ENCODE measurements at places on chromosomes 13 and 19.

GRCh38 chr19:21921691-21922180 lies 85.8 kb upstream of the ZNF43 start:
- no peak for DNase-seq

DNA sequence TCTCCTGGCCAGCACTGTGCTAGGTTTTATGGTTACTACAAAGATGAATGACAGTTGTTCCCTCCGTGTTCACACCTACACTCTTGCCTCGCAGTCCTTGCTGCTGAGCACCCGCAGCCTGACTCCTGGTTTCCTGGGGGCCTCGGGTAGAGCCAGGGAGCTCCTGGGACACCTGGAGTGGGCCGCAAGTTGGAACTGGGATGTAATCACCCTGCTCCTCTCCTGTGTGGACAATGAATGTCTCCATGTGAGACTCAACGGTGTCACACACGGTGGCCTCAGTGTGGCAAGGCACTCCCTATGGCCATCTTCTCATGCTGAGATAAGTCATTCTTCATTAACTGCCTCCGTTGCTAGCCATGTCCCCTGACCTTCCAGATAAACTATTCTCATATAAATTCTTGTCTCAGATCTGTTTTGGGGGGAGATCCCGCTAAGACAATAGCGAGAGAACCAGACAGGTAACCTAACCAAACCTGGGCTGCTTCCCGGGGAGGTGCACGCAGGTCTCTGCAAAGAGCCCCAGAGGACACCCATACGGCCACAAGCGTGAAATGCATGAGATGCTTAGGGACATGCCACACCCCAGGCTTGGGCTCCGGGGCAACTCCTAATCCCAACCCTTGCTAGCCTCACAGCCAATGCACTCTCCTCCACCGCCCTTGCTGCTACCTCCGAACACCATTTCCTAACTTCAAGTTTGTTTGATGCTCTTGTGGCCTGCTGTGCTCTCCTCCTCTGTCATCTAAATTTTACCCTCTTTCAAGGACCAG lies 87.2 kb upstream of the IRS2 start:
- DNase-seq = no peak

DNA sequence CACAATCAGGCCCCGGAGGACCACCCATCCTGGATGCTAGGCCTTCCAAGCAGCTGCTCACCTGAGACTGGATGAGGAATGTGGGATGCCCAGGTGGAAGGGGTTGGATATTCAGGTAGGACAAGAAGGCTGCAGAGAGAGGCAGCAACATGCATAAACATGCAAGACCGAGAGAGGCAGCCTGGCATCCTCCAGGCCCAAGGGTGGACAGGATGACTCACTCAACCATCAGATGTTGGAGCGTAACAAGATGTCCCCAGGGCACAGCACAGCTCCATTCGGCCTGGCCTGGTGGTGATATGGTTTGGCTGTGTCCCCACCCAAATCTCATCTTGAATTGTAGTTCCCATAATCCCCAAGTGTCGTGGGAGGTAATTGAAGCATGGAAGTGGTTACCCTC lies 10.0 kb upstream of the CABP5 start:
- DNase-seq = no peak

DNA sequence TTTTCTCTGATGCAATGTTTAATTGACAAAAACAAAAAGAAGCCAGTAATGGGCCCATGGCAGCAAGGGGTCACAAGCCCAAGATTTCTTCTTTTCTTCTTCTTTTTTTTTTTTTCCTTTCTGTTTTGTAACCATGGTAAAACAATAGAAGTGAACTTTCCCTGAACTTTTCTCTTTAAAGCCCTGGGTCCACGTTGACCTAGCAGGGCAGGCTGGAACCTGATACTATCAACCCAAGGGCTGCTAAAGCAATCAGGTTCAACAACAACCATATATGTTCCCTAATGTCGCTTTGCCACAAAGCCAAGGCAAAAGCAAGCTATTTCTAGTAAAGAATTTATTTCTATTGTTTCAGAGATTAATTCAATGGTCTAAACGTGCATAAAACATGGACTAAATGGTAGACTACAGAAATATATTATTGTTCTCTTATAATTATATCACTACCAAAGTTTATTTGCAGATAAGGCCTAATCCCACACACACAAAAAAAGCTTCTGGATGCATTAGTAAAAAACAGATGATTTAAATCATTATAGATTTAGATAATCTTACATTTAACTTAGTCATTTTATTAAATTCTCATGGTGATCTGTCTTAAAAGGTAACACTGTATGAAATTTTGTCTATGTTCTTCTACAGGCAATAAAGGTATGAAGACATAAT lies 153.9 kb downstream of the DACH1 start:
- DNase-seq = no peak

DNA sequence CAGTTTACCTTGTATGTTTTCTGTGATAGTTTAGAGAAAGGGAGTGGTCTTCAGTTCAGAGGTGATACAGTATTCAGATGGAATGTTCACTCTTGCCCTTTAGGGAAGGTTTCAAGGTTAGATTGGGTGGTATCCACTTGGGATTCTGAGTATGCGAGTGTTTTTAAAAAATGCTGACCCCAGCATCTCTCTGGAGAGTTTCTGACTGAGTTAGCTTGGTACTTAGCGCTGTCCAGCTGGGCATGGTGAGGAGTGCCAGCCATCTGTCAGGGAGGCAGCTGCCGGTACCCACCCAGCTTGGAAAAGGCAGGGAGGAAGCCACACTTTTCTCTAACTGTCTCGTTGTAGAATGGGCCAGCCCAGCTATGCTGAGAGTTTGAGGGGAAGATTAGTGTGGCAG lies 63.3 kb downstream of the ARHGEF7 start:
- DNase-seq = no peak

DNA sequence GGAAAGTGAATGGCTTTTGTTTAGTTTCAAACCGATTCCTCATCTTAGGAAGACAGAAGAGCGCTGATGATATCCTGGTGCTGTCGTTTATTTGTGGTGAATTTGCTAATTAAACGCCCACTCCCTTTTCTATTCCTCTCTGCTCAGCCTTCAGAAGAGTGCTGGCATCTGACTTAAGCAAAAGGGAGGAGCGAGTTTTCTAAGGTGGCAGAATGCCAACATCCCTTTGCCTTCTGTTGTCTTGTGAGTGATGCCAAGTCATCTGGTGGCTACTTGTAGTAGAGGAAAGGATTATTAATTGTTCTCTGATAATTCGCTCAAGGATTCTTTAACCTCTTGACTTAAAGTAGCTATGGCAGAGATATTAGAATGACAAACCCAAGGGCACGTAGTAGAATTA lies 68.1 kb downstream of the ERCC5 start:
- DNase-seq = no peak

All from 8988T (cell line).